Activated CD8-positive, alpha-beta memory T cell treated with anti-CD3 and anti-CD28 coated beads for 1 hour (primary cell): ENCODE measurements at places on chromosomes 2 and 18.

- DNase-seq, result no peak
Observed at GRCh38 chr2:145655165-145655765, 1135.3 kb upstream of the ZEB2 start.

DNA sequence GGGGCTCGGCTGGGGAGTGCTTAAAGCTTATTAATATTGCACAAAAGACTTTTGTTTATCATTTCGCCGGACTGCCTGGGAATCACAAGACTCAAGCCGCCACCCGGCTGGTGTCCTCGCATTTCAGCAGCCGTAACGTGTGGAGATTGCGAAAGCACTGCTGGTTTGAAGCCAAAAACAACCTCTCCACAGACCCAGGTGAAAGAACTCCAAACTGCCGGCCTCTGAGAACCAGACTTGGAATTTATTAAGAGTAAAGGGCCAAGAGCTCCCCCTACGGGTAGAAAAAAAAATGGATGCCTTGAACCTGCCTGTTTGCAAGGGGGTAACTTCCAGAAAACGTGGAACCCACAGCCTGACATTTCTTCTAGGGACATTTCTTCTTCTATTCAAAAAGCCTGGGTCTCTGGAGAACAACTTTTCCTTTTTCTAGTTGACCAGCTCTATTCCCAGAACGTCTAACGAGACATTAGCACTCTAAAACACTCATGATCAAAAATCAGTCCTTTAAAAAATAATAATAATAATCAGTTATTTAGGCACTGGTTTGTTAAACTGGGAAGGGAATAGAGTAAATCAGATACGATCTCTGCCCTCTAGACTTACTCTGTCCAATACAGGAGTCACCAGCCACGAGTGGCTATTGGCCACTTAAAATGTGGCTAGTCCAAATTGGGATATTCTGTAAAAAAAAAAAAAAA is 216.3 kb downstream of the C1D start:
- no peak for DNase-seq

- no peak for DNase-seq
Observed at GRCh38 chr2:119879502-119879901, 119.8 kb downstream of the PTPN4 start.

DNA sequence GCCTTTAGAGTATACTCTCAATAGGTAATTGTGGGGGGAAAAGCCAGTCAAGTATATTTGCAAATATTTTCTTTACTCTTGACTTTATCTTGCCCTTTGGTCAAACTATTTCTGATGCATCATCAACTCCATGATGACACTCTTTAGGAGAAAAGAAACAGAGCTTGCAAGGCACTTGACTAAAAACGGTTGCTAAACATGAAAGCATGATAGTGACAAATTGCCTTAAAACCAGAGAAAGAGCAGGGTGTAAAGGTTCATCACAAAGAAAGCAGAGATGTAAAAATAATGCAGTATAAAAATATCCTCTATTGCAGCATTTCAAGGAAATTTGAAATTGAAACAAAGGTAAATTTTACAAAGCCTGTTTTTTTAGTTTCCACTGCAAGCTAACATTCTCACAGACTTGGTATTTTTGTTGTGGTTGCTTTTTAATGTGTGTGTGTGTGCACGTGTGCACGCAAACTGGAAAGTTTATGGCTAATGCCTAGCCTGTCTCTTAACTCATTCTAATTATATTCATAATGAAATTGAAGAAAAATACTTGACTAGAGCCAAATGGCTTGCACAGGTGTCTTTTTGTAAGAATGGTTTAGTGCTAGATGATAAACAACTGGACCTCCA is 503.6 kb downstream of the ARHGAP15 start:
- no peak for DNase-seq

DNA sequence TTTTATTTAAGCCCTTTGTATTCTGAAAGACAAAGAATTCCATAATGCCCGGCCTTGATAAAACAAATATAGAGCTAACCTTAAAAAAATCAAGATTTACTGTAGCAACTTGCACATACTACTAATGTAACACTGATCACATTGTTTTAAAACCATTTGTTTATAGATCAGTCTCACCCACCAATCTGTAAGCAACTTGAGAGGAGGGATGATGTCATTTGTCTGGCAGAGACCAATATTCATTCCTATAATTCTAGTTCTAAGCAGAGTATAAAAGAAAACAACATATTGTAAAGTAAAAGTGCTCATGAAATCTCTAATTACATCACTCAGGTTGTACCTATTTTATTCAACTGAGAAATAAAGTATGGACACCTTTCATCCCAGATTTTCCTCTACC is 380.6 kb downstream of the TGIF1 start:
- no peak for DNase-seq

DNA sequence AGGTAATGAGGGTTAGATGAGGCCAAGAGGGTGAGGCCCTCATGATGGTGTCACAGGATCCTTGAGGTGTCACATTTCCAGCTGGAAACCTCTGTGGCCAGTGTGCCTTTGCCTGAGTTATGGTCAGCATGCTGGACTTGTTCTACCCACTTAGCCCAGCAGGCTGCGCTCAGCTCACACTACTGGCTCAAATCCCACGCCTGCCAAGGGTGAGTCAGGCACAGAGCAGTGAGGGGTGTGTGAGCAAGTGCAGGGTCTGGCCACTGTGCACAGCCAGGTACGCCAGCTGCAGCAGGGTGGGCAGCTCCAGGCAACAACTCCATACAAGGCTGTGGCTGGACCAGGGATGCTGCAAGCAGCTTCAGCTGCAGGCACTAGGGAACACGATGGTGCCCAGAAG is 616.6 kb upstream of the FSHR start:
- DNase-seq, result no peak

GRCh38 chr2:77310416-77310815 is 211.8 kb downstream of the LRRTM4 start:
- no peak for DNase-seq

DNA sequence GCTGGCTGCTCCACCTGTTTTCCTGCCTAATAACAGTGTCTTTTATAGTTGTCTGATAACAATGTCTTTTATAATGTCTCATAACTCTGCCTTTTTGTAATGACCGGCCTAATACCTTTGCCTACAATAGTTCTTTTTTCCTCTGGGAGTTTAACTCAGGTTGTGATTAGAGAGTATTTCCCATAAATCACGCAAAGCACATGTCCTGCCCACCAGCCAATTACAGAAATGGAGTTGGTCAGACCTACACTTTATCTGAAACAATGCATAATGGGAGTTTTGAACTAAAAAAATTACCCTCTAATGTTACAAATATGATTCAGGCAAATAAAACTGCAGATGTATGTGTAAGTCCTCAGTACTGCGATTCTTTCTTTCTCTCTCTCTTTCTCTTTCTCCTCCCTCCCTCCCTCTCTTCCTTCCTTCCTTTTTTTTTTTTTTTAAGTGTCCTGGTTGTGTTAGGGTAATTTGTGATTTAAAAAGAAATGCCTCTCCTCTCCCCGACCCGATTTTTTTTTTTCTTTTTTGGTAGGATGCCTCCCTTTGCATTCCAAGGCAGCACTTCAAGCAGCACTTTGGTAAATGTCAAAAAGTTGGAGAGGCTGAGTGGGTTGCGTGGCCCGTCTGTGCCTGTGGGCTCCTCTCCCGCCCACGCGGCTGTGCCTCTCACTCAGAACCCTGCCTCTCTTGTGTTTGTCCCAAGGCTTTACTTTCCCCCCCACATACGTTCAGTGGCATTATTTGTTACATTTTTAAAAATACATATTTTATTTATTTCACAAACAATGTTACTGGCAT is 147.3 kb downstream of the AGAP1 start:
- no peak for DNase-seq

GRCh38 chr2:136410673-136411072 is 292.7 kb upstream of the CXCR4 start:
- DNase-seq, result no peak

DNA sequence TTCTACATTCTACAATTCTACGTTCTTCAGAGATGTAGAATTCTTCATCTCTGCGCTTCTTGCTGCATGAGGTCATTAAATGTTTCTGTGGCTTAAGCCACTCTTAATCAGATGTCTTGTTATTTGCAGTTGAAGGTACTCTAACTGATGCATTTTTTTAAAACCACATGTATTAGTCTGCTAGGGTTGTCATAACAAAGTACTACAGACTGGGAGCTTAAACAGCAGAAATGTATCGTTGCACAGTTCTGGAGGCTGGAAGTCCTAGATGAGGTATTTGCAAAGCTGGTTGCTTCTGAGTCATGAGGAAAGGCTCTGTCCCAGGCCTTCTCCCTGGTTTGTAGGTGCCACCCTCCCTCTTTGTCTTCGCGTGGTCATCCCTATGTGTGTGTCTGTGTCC is 176.3 kb upstream of the GLI2 start:
- DNase-seq, result no peak

- no peak for DNase-seq
Observed at GRCh38 chr2:72887032-72887739, at the start of gene SPR. TSS of gene SPR (plus strand) at chr2:72887408. CDS start at chr2:72887433, 25 bp downstream.

DNA sequence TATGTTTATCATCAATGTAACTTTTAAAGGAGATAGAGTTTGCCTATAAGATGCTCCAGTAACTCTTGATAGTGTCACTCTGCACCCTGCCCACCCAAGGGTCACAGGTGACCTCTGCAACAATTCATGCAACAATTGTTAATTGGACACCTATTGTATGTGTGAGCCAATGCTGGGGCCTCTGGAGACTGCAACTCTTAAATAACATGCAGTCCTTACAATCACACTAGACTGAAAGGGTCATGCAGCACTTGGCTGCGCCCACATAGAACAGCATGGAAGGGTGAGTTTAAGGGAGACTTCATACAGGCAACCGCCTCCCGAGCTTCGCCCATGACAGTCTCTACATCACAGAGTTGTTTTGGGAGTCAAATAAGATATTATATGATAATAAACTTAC is 137.1 kb upstream of the TWIST2 start:
- DNase-seq, result no peak

DNA sequence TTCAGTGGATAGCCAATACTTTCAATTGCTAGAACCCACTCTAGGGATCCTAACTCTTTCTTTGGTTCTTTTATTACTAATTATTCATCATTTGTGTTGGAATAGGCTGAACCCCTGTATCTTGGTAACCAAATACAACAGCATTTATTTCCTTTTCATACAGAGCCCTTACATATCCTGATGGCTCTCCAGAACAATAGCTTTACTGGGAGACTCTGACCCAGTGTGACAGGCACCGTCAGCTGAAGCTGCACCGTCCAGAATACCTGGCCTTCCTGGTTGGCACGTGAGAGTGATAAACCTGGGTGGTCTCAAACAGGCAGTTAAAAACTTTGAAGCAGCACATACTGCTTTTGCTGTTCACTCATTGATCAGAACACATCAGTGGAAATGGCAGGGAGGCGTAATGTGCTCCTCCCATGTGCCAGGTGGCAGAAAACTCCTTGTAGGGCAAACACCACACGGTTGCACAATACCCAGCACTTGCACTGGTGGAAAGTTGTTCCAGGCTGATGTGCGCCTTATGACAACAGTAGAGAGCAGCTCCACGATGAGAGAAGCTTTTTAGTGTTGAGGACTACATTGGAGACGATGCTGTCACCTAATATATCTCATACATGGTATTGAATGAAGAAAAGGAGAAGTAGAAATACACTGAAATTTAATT is 456.2 kb downstream of the PARD3B start:
- DNase-seq, result no peak

GRCh38 chr2:205198140-205198525 is 484.2 kb upstream of the NRP2 start:
- DNase-seq, result no peak

DNA sequence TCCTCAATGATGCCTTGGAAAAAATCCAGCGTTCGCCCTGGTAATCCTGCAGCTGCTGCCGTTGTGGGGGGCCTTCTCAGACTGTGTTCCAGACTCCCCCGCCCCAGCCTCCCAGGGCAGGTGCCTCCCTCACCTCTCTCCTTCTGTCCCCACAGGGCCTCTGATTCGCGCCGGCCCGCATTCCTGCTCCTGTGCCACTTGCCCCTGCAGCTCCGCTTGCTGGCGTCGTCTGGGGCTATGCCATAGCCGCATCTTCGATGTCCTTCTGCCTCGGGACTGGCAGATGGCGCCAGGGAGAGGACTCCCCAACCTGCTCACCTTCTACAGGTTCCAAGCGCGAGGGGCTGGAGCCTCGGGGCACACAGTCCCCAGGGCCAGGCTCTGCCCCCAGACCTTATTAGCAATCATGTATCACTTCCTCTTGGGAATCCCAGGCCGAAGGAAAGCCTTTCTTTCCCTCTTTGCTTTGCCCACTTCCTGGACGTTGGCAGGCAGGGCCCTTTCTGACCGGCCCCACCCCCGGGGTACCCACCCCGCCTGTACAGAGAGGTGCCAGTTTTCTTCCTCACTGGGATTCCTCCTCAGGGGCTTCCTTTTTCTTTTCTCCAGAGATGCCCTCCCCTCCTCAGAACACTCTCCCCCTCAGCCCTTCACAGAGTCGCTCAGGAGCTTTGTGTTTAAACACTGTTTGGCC is 4.4 kb downstream of the SPATA3 start:
- DNase-seq, result no peak

GRCh38 chr2:12083713-12084419 is 337.4 kb downstream of the LPIN1 start:
- DNase-seq, result no peak

DNA sequence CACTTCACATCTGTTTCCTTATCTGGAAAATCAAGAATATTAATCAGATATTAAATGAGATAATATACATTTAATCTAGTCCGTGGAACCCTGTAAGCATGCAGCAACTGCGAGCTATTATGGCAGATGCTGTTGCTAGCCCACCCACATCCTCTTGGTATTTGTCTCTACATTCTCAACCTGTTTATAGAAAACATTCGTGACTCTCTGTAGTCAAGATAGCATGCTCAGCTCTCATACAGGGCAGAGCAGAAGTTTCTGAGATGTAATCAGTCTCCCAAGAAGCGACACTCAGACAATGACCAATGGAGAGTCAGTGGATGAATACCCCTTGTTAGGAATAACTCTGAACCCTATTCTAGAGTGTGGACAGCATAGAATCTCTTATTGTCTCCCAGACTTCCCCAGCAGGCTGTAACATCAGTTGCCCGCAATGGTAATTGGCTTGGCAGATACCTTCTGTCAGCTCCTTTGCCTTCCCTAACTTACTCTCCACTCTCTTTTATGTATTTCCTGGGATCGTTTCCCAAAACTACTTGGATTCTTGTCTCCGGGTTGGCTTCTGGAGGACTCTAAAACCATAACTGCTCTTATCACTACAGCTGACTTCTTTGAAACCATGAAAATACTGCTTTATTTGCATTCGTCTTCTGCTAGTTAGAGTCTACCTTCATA is 400.7 kb upstream of the TNP1 start:
- no peak for DNase-seq

GRCh38 chr2:21396252-21396651 is 272.5 kb downstream of the TDRD15 start:
- DNase-seq, result no peak

DNA sequence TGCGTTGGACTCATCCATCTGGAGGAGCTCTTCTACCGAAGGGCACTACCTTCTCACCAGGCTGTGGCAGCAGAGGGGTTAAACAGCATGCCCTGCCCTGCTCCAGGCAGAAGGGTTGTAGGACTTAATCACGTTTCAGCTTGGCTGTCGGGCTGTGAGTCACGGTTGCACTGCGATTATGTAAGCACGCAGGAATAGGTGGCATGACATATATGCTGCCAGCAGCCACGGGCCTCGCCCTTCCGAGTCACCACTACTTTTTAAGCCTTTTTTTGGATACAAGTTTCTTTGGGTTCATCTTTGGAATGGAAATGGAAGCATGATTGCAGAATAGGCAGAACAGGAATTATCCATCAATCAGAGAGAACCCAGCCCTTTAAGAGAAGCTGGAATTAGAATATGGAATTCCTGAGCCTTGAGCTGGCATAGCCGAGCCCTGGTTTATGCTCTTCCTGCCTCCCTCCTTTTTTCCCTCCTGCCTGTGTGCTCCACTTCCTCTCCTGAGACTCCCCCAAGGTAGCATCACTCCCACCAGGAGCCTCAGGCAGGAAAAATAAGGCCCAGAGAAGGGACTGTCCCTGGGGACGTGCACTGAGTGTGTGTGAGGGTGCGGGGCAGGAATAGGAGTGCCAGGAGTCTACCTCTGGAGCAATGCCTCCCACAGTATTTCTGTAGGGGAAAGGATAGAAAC is 86.8 kb downstream of the SEMA4F start:
- DNase-seq, result no peak
